ENCODE measurements at places on chromosomes 6 and 20.

- ATAC-seq: no peak
Observed at GRCh38 chr6:8905757-8906156, 470.4 kb upstream of the SLC35B3 start.

DNA sequence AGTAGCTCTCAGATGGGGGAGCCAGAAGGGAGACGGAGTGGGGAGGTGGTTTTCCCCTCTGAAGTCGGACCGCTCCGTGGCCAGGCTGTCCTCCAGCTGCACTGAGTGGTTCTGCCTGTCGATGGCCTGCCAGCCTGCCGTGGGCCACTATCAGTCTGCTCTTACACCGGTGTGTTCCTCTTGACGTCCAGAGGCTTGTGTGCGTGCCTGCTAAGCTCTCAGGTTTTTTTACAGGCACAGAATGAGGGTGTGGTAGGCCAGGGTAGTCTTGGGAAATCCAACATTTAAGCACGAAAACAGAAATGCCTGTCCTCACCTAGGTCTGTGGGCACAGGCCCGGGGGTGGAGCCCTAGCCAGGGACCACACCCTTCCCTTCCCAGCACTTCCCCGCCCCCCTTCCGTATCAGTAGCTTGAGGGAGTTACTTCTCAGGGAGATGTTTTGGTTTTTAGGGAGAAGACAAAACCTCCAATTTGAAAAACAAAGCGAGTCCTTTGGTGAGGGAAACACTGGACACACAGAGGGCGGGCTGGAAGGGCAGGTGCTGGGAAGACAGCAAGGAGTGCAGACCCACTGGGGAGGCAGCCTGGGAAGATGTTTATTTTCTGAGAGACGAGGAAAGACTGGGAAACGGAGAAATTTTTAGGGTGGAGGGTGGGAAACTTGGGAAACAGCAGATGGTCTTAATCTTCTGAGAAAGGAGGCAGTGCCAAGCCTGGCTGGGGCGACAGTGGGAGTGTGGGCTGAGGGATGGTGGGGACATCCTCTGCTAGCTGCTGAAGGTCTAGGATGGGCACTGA lies 106.5 kb downstream of the LY86 start:
- ATAC-seq: no peak

GRCh38 chr6:51554029-51554428 lies 533.4 kb downstream of the PKHD1 start:
- ATAC-seq: no peak

DNA sequence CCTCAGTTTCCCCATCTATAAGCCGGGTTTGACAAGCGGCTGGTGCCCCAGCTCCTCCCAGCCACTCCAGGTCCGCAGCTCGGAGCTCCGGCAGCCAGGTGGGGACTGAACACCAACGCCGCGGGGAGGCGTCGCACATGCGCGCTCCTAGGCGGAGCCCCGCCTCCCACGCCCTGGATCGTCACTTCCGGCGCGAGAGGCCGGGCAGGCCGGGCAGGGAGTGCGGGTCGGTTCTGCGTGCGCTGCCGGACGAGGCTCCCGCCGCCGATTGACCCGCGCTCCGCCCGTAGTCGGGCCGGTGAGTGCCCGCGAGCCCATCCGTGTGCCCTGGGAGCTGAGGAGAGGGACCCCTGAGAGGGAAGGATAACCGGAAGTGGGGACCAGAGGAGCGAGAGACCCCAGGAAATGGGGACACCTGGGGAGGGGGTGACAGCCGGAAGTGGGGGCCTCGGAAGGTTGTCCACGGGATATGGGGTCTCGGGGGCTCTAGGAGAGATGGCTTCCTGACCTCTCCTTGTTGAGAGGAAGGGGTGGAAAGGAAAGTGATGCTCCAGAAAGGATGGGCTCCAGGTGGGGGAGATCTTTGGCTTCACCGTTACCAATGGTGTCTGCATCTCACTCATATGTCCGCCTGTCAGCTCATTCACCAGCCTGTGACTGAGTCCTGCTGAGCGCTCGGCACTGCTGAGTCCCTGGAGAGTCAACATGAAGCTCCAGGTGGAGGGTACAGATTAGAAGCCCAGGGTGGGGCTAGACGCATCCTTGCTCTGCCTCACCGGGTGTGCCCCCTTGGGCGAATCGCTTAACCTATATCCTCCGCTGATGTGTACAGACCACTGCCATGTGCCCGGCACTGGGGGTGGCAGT lies at the start of gene TTPAL:
TSS of gene TTPAL (plus strand) at position 181 of the 867 bp plus-strand sequence. CDS start 4,126 bp downstream, outside the sequence.
- peak; percentile 97 for ATAC-seq

GRCh38 chr20:22473293-22473692 lies 111.1 kb downstream of the FOXA2 start:
- ATAC-seq: no peak

DNA sequence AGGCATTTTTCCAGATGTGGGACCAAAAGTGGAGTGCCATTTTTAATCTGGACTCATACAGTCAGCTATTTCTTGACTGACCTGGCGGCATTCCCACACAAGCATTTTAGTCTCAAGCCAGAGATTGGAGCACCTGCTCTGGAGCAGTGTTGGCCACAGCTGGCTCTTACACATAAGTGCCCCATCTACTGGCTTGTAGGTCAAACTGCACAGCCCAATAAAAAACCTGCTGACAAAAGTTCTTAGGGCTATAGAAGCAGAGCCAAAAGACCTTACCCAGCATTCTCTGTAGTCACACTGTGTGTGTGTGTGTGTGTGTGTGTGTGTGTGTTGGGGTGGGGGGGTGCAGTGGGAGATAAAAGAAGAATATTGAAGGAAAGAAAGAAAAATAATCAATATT lies 38.6 kb upstream of the SENP6 start:
- peak; percentile 83 for ATAC-seq

GRCh38 chr6:141550471-141550870 lies 582.3 kb upstream of the GJE1 start:
- no peak for ATAC-seq

- ATAC-seq: no peak
Observed at GRCh38 chr6:25883536-25883935, 9.5 kb upstream of the SLC17A3 start.

- ATAC-seq: peak; percentile 14
Observed at GRCh38 chr6:31901415-31901952, 402 bp downstream of the ZBTB12 start.

GRCh38 chr6:34888874-34889555 lies at the start of gene ANKS1A:
ANKS1A (plus strand) TSS chr6:34889255; CDS start chr6:34889403, 148 bp downstream.
- ATAC-seq: peak; percentile 62

- no peak for ATAC-seq
Observed at GRCh38 chr6:31711233-31711632, 3.9 kb upstream of the LY6G6D start.

DNA sequence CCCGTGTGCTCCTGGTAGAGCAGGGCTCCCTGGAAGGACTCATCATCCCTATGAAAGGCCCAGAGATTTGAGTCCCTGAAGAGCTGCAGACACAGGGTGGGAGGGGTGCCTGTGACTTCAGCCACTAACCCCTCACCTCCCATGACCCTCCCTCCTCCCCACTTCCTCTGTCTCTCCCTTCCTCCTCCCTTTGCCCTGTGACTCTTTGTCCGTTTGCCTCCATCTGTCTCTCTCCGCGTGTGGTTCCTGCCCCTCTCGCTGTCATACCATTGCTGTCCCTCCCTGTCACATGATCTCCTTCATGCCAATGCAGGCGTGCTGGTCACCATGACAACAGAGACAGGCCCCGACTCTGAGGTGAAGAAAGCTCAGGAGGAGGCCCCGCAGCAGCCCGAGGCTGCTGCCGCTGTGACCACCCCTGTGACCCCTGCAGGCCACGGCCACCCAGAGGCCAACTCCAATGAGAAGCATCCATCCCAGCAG lies 19.0 kb downstream of the EPB41L1 start:
- no peak for ATAC-seq

GRCh38 chr6:40075056-40075590 lies 140.9 kb upstream of the MOCS1 start:
- no peak for ATAC-seq

DNA sequence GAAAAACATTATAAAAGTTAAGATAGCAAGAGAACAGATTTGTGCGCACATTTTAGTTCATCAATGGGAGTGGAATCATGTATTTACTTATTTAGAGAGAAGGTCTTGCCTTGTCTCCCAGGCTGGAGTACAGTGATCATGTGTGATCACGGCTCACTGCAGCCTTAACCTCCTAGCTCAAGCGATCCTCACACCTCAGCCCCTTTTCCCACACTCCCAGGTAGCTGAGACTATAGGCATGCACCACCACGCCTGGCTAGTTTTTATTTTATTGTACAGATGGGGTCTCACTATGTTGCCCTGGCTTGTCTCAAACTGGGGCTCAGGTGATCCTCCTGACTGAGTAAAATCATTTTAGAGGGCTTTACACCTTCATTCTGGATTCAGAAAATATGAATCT lies 72.3 kb upstream of the ADGRF1 start:
- no peak for ATAC-seq

- ATAC-seq: no peak
Observed at GRCh38 chr6:39260456-39260855, 31.2 kb upstream of the KCNK5 start.

DNA sequence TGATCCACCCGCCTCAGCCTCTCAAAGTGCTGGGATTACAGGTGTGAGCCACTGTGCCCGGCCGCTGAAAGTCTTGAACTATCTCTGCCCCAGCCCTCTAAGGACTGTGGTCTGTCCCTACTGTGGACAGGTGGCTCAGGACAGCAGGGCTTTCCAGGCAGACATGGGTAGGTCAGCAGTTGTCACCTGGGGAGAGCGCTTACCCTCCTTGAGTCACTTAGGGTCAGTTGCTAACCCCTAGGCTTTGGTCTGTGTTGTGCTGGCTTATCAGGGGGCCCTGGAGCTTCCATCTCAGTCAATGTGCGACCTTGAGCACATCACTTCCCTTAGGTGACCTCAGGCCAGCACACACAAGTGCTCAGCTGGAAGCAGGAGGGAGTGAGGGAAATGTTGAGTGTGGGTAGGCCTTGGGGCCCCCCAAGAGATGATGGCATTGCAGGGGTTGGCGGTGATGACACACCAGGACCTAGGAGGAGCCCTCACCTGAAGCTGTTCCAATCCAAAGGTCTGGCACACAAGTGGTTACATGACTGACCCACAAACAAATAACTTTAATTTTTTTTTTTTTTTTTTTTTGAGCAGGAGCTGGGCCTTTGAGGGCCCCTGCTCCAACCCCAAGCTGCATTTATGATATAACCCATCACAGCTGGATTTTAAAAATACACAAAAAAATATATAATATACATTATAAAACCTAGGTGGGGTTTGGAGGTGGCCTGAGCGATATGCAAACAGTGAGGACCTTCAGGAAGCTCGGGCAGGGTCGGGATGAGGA lies 5.1 kb downstream of the RPL10A start:
- no peak for ATAC-seq

DNA sequence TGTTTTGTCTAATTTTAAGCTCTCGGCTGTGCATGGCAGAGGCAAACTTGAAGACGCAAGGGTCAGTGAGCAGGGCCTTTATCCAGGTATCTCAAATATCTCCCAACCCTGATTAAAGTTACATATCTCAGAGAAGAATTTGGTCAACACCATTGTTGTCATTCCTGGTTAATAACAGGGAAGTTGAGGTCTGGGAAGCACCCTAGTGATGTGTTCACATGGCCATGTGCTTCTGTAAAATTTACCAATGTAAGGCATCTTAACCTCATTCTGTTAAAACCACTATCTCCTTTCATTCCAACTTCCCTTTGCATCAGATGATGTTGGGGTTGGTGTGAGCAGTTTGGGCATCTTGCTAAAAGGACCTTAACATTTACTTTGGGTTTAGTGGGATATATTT lies 4.0 kb upstream of the FAM110A start:
- ATAC-seq: no peak

DNA sequence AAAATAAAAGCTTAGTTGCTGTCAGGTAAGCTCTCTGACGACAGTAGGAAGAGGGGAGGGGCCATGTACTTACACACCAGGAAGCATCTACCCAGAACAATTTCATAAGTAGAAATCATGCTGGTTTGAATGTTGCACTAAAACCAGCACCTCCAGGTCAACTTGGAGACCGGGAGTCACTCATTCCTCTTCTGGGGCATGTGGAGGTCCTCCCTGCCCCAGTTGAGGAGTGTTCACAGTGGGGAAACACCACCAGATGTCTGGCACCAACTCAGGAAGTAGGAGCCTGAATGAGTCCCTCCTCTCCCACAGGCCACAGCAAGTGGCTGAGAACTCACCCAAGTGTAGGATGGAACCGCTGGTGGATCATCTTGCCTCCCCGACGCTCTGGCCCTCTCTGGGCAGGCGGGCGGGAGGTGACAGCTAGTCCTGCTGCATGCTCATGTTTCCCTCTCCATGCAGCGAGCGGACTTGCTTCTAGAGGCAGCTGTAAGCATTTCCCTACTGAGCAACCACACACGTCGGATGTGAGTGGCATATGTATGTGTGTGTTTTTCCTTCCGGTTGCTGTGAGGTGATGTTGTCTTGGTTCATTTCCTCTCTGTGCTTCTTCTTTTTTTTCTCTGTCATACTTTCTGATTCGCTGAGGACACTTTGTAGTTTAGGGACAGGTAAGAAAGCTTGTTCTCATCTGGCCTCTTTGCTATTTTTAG lies 149.5 kb upstream of the NEDD9 start:
- ATAC-seq: no peak

DNA sequence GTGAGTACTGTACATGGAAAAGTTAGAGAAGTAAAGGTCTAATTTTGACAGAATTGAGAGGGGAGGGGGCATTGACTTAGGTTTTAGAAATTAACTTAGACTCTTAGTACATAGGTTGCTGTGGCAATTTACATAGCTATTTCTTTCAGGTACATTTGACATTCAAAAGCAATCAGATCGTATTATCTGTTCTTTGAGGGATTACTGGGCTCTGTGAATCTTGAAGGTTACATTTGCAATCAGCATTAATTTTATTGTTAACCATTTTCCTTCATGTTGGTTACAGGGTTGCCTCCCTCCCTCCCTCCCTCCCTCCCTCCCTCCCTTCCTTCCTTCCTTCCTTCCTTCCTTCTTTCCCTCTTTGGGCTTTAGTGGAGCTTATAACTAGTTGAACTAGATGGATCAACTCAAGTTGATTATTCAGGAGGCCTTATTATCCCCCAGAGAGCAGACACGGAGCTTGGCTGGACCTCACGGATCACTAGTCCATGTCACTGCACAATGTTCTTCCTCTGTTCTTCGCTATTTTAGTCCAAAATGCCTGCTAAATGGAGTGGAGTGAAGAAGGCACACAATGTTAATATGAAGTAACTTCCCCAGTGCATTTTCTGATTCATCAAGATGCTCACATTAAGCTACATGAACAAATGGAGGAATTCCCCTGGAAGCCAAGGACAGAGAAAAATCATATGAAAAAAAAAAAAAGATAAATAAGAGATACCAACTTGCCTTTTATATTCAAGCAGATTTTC lies 87.8 kb downstream of the PLCB4 start:
- no peak for ATAC-seq

GRCh38 chr6:2998998-2999617 lies 586 bp upstream of the NQO2 start:
- peak; percentile 59 for ATAC-seq

- ATAC-seq: no peak
Observed at GRCh38 chr6:144481527-144481926, 196.4 kb downstream of the UTRN start.

DNA sequence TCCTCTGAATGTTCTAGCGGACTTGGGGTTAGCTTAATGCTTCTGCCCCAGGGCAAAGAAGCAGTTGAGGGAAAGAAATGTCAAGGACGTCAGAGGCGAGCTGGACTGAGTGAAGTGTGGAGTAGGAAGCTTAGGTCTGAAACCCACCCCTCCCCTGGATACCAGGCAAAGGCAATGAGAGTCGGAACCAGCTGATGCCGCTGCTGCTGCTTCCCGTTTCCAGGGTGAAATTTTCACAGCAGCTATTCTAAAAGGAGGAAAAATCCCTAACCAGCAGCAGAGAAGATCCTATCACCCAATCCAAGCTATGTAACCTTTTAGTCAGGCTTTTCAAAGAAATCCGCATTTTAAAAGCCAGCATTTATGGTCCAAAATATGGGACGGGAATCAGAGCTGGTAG lies 564.3 kb downstream of the LMBRD1 start:
- ATAC-seq: peak; percentile 18

GRCh38 chr6:84103029-84103428 lies 69.5 kb downstream of the MRAP2 start:
- peak; percentile 67 for ATAC-seq

- ATAC-seq: no peak
Observed at GRCh38 chr20:53328961-53329360, 264.7 kb downstream of the ZNF217 start.
